Foreskin fibroblast (primary cell): ENCODE measurements at places on chromosomes 4 and X.

DNA sequence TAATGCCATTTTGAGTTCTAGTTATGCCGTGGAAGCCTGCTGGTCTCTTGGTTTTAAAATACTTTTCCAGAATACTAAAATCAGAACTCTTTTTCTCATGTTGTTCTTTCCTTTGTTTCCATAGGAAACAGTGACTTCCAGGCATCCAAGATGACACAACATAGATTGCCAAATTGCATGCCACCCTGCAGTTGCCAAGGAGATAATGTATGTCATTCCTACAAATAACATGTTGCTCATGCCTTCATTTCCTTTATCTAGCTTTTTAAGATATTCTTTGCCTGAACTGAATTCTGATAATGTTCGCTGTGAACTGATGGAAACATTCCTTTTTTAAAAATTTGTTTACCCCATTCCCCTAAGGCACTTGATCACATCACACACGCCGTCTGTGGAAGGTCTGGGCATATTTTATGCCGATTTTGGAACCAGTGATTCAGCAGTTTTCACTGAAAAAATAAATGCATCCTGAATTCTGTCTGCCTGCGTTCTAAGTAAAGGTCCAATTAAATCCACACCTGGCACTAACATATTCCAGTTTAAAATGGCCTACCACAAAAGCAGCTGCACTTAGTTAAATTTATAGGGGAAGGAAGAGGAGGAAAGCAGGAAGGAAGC, 38.0 kb upstream of the COX7B2 start:
- no peak for DNase-seq

- no peak for DNase-seq
Observed at GRCh38 chr4:91989914-91990313, 313.9 kb upstream of the GRID2 start.

DNA sequence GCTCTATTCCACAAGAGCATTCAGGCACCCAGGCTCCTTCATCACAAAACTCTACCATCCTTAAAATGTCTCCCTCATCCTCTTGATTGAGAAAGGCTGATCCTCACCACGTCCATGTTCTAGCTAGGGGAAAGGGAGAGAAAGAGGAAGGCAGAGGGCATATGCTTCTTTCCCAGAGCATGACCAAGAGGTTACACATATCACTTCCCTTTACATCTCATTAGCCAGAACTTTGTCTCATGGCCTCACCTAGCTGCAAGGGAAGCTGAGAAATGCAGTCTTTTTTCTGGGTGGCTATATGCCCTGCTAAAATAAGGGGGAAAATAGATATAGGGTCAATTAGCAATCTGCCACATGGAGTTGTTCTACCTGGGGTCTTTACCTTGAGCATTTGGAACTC, 42.7 kb downstream of the LONRF3 start:
- DNase-seq, result no peak

GRCh38 chr4:68724426-68724825, 54.0 kb upstream of the UGT2B15 start:
- DNase-seq, result no peak

GRCh38 chrX:70452143-70452733, 7.6 kb downstream of the DLG3 start:
- peak; percentile 68 for DNase-seq

DNA sequence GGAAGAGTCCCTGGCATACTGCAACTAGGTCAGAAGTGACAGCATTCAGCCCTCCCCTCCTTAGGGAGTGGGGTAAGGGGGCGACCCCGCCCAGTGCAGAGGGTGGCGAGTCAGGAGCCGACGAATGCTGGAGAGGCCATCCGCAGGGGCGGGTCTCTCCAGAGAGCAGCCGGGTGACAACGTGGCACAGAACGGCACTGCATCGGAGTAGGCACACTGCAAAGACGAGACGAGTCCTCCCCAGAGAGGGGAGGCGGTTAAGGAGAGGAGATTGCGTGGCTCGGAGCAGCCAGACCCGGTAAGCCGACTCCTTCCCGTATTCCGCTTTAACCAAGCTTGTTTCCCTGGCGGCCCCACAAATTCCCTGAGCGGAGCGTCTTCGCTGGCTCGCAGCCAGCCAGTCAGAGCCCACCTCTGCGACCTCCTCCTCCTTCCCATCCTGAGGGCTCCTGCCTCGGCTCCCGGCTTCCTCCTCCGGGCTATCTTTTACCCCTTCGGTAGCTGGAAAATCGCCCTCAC, 54.9 kb downstream of the LINC00632 start:
- peak; percentile 57 for DNase-seq

GRCh38 chr4:14234307-14234706, 606.8 kb upstream of the BOD1L1 start:
- DNase-seq, result no peak

- DNase-seq, result no peak
Observed at GRCh38 chr4:25839687-25840086, 23.1 kb downstream of the SEL1L3 start.

- DNase-seq, result no peak
Observed at GRCh38 chrX:100935767-100936166, 7.0 kb upstream of the XKRX start.
